ENCODE measurements at places on chromosomes 3 and 15.
A peak's percentile ranks its signal among the peaks of the same experiment; 100 is the strongest.

GRCh38 chr3:70179111-70179510 lies 133.3 kb downstream of the MDFIC2 start:
- no peak for DNase-seq

DNA sequence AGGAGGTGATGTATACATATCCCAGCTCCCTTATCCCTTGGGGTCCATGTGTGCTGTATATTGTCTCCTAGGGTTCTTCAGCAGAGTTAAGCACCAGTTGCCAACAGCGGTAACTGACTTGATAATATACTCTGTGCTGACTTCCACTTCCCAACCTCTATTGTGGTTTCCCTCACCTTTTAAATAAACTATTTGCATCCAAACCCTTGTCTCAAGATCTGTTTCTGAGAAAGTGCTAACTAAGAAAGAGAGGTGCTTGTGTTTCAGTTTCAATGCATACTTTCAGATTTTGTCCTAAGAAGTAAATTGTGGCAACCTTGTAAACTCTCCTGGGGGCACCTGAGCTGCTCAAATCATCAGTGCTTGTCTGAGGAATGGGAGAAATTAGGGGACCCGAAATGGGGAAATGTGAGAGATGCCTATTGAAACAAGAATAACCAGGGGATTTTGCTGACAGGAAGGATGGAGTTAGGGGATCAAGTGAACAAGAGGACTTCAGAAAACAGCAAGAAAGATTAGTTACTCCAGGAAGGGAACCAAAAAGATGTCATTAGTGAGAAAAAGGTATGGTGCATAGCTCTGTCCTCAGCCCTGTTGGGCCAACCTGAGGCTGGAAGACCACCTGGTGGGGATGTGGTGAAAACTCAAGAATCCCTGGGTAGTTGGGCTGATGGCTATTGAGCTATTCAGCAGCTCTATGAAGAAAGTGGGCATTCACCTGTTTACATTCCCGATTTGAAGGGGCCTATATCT lies 50.9 kb upstream of the MRPL3 start:
- DNase-seq = no peak

DNA sequence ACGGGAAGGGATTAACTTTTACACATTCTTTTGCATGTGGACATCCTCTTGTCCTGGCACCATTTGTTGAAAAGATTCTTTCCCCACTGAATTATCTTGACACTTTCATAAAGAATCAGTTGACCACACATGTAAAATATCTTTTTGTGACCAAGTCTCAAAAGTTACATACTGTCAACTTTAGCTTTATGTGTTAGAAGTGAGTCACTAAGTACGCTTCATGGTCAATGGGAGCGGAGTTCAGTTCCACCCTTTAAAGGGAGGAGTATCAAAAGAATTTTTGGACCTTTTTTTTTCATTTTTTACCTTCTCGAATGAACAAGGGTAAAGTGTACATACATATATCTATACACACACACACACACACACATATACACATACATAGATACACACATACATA lies 35.4 kb downstream of the MAPK6 start:
- DNase-seq = no peak

- DNase-seq = no peak
Measured at GRCh38 chr15:90885432-90886290, 1.4 kb downstream of the FES start.

DNA sequence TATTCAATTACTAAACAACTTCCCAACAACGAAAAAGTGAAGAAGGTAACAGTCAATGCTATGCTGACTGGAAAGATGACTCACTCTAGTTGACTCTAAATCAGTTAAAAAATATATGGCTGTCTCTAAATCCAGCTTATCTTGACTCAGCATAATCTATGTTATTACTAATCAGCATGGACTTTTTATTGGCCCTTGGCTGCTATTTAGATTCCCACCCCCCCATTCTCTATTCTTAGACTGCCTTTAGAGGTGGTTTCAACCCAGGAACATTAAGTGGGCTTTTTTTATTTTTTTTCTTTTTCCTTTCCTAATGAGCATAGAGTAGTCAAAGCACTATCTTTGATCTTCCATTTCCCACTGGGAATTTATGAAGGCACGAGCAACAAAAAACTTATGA lies 1.9 kb downstream of the PCOLCE2 start:
- DNase-seq = no peak

GRCh38 chr3:124558991-124559845 lies 171.0 kb upstream of the UMPS start:
- DNase-seq = peak; percentile 91

- no peak for DNase-seq
Measured at GRCh38 chr15:86040356-86041033, 39.2 kb upstream of the AGBL1 start.

GRCh38 chr15:78083687-78084448 lies 6.4 kb upstream of the TBC1D2B start:
- no peak for DNase-seq

DNA sequence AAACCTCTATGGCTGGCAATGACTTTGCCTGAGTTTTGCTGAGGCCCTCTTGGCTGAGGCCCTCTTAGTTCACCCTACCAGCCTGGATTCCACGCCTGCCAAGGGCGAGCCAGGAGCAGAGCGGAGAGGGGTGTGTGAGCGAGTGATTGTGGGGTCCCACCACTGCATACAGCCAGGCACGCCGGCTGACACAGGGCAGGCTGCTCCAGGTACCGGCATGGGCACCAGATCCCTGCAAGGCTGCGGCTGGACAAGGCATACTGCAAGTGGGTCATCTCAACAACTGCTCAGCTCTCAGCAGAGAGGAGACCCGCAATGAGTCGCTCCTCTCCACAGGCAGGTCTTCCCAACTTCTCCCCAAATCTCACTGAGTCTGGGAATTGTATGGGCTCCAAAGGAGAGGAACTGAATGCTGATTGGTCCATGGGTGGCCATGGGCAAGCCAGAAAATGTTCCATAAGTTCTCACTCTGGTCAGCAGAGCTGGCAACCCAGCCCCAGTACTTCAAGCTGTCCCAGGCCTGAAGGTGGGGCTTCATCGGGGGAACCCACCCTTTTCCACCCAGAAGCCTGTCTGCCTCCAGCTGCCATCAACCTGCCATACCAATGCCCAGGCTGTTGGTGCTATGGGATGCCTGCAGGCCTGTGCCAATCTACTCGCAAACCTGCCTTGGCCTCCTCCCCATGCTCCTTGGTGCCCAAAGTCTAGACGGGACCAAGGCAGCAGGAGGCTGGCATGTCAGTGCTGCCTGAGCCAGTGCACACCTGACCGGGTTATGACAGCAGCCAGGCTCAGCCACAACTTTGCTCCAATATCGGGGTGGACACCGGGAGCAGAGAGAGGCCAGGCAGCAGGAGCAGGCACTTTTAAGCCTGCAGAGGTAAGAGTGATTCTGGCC lies 1273.6 kb upstream of the GBE1 start:
- DNase-seq = no peak

DNA sequence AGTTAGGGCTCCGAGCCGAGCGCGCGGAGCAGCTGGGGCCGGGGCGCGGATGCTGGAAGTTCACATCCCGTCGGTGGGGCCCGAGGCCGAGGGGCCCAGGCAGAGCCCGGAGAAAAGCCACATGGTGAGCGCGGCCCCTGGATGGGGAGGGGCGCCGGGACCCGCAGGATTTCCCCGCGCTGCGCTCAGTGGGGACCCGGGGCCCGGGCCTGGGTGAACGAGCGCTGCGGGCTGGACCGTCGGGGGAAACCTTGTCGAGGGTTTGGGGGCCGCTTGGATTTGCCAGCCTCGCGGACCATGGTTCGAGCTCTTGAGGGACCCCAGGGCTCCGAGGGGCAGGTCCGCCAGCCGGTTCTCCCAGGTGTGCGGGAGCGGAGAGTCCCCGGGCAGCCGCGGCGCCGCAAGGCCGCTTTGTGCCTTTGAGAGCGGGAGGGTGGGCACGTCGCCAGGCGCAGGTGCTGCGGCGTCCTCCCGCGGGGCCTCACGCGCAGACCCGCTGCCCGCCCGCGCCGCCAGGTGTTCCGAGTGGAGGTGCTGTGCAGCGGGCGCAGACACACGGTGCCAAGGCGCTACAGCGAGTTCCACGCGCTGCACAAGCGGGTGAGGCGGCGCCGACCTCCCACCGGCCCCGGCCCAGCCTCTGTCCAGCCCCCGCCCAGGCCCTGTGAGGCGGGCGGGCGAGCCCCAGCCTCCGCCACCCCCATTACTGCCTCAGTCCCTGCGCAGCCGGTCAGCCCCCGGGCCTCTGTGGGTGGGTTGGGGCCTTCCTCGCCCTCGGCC lies at the start of gene SNX22:
SNX22 (plus strand) TSS at position 5 of the 780 bp plus-strand sequence; CDS start at position 50, 45 bp downstream.
- DNase-seq = no peak

- DNase-seq = no peak
Measured at GRCh38 chr3:123769356-123769743, 114.8 kb downstream of the MYLK start.

- DNase-seq = no peak
Measured at GRCh38 chr15:52183562-52184173, 7.5 kb downstream of the GNB5 start.

GRCh38 chr3:170454509-170454908 lies 35.8 kb downstream of the CLDN11 start:
- DNase-seq = no peak

DNA sequence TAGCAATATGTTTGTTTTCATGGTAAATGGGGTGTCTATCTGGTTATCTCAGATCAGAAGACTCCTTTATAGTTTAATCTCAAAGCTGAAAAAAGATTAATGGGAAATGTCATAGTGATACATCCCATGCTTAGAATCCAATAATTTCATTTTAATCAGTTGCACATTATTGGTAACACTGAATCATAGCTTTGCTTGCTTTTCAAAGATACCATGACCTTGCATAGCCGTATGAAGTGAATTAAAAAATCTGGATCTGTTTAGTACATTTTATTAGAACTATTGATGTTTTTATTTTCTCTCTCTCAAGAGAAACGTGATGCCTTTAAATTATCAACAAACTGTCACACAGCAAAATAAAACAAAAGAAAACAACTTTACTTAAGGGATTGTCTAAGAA lies 506.7 kb upstream of the SGO1 start:
- DNase-seq = no peak

DNA sequence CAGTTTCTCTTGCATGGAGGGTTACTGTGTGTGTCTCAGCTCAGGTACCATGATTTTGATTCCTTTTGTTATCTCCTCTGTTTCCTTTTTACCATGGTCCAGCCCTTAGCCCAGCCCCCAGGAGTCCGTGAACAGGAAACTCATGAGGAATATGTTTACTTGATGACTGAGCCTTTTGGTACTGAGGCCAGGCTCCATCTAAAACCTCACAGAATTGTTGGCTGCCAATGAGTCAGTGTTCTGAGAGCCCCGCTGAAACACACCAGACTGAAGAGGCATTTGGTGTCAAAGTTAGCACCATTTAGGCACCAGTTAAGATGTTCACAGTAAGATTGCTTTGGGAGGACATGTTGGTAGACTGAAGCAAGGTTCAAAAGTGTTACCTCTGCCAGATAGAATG lies 80.9 kb downstream of the DGKG start:
- peak; percentile 65 for DNase-seq

DNA sequence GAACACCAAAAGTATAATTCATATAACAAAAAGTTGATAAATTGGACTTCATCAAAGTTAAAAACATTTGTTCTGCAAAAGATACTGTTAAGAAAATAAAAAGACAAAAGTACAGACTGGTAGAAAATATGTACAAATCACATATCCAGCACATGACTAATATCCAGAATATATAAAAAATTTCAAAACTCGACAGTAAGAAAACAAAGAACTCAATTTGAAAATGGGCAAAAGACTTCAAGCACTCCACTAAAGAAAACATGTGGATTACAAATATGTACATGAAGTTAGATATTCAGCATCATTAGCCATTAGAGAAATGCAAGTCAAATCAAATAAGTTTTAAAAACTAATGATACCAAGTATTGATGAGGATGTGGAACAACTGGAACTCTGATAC lies 6.7 kb downstream of the GK5 start:
- no peak for DNase-seq

DNA sequence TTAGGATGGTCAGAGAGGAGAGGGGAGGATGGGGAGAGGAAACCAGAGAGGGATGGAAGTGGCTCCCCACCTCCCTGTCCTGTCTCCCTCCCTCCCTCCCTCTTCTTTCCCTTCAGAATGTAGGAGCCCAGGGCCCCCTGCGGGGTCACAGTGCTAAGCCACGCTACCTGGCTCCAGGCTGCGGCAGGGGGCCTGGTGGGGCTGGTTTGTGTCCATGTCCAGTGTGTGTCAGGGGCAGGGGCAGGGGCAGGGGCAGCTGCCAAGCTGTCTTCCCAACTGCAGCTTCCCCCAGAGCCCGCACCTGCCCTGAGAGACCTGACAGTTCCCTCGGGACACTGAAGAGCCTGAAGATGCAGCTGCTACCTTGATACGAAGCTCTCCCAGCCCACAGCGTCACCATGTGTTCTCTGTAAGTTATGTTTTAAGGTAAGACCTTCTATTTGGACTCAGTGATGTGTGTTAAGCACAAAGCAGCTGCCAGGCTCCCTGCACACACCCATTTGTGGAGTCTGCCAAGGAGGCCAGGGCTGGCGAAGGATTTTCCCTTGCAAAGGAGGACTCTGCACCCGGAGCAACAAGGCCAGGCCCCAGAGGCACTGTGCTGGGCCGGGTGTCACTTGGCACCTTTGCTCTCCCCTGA lies 121.8 kb upstream of the SMAD3 start:
- DNase-seq = no peak

GRCh38 chr3:42552830-42553229 lies 28.9 kb downstream of the SEC22C start:
- DNase-seq = no peak

DNA sequence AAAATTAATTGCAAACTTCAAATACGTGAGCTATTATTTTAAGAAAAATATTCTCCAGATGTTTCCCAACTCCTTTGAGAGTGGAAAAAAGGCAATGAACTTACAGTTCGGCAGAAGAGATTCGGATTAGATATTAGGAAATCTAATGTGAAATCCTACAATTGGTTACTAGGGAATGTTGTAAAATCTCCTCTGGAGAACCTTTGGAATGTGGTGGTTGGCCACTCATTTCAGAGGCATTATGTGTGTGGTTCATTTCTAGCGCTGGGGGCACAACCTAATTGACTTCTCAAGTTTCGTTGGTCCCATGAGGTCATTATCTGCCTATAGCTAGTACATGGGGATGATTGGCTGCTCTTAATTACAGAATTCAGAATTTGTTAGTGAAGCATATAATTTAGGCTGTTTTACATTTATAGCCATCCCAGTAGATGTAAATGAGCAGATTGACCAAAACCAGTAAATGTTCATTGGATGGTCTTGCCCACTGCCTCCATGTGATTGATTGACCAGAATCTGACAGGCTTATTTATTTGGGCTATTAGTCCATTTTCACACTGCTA lies 34.6 kb upstream of the CMSS1 start:
- peak; percentile 90 for DNase-seq

DNA sequence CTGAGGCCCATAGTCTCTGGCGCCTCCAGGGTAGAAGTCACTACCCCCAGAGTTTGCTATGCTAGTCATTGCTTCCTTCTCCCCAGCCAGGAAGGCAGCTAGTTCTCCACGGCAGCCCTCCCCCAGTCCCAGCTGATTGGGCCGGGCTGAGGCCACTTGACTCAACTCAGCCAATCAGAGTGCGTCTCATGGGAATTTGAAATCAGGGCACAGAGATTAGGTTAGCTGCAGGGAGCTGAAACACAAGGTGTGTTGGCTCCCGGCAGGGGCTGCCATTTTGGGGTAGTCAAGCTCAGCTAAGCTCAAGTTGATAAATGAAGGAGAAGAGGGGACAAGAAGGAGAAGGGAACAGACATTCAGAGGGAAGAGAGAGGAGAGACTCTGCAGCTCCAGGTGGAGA lies 32.8 kb downstream of the LINGO1 start:
- DNase-seq = no peak

GRCh38 chr15:57626713-57627440 lies 35.2 kb downstream of the MYZAP start:
- no peak for DNase-seq

GRCh38 chr3:46114323-46114988 lies 87.2 kb upstream of the XCR1 start:
- DNase-seq = peak; percentile 58
